ENCODE measurements at places on chromosomes 3 and 15.

GRCh38 chr3:71543371-71544016 is 40.0 kb downstream of the FOXP1 start:
- peak; percentile 69 for DNase-seq

GRCh38 chr3:26515351-26515750 is 107.2 kb upstream of the LRRC3B start:
- DNase-seq, result no peak

DNA sequence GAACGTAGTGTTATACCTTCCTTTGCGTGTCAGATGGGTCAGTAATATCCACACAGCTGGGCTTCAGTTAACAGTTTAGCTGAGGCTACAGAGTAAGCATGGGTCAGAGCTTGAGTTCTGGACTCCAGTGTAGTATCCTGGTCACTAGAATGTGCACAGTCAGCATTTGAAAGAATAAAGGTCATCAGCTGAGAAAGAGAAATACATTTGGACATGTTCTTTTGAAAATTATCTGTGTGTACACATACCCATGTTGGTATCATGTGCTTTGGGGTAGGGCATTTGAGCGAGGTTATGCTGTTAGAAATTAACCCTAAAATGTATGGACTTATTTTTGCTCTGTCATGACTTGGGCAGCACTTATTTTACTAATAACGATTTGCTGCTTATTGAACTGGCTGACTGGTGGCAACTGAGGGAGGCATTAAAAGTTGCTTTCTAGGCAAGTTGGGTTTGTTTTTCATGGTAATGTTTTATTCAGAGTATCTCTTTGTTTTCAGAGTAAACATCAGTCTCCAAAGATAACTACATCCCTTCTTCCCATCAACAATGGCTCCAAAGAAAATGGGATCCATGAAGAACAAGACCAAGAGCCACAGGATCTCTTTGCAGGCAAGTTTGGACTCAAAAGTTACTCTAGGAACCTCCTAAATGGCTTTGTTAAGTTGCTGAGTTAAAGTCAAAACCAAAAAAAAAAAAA is 16.4 kb downstream of the SNX1 start:
- no peak for DNase-seq

DNA sequence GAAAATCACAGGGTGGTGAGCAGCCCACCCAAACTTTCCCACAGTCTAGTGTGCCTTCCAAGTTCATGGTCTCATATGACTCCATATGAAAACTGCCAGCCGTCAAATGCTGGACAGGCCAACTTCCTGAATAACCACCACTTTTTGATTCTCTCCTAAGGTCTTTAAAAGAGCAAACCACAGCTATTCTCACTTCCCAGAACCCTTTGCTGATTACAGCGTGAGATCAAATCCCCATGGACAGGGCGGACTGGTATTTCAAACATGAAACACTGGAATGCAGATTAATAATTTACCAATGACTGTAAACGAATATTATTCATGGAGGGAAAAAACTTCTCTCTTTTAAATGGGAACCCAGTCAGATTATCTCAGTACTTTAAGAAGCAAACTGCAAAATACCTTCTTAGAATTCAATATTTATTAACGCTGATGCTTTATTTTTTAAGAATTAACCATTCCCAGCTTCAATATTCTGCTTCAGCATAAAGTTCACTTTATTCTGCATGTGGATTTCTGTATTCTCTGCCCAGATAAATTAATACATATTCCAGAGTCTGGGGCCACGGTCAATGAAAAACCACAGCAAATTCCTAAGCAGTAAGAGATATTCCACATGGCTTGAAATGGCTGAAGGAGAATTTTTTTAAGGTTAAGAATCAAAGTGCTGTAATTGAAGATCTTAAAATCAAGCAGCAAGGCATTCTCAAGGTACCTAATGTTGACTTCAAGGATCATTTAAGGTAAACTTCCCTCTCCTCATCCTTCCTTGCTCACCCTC is 42.9 kb downstream of the MYO1E start:
- DNase-seq, result no peak

DNA sequence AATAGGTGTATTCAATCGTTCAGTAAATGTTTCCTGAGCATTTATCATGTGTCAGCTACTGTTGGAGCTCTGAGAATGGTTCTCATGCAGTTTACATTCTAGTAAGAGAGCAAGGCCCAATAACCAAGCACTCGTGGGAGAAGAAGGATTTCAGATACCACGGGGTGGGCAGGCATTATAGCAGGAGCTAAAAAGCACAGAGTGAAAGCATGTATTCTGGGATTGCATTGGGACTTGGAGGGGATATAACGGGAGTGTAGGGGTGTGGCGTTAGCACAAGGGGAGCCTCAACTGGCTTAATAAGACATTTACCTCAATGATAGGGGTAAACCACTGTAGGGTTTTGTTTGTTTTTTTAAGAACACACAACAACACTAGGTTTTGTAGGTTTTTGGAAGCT is 1.6 kb upstream of the SIAH2 start:
- DNase-seq, result peak; percentile 82

- DNase-seq, result no peak
Measured at GRCh38 chr3:131907796-131908195, 127.0 kb downstream of the CPNE4 start.

DNA sequence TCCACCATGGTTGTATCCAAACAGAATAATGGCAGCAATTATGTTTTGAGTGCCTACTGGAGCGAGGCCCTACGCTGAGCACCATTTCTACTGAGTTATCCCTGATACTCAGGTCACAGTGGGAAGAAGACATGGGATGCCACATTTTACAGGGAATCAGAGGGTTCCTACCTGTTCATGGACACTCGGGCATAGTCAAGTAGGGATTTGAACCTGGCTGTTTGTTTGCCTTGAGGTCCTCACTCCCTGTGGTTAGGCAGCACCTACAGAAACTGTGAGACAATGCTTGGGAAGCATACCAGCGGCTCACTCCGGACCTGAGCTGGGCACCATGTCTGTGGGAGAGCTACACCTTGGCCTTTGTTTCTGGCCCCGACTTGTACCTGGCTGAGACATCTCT is 390.4 kb downstream of the LRTM1 start:
- DNase-seq, result no peak

- DNase-seq, result no peak
Measured at GRCh38 chr3:56197991-56198390, 270.3 kb downstream of the ERC2 start.
